ENCODE measurements at places on chromosomes 4 and X.

- DNase-seq, result no peak
Measured at GRCh38 chrX:11103751-11104150, 7.4 kb upstream of the HCCS start.

- no peak for DNase-seq
Measured at GRCh38 chrX:119147486-119147885, 19.9 kb upstream of the KIAA1210 start.

DNA sequence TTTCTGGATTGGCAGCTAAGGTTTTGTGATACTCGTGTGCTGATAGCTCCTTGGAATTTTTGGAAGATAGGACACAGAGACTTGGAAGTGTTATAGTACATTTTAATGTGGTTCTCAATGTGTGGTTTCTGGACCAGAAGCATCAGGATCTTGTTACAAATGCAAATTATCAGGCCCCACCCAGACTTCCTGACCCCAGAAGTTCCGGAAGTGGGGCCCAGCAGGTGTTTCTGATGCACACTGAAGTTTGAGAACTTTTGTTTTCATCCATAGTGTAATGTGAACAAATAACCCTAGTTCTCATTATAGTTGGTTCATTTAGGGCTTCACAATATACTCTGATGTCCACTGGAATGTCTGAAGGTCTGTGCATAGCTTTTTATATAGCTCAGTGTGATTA, 49.6 kb downstream of the LAMP2 start:
- no peak for DNase-seq

DNA sequence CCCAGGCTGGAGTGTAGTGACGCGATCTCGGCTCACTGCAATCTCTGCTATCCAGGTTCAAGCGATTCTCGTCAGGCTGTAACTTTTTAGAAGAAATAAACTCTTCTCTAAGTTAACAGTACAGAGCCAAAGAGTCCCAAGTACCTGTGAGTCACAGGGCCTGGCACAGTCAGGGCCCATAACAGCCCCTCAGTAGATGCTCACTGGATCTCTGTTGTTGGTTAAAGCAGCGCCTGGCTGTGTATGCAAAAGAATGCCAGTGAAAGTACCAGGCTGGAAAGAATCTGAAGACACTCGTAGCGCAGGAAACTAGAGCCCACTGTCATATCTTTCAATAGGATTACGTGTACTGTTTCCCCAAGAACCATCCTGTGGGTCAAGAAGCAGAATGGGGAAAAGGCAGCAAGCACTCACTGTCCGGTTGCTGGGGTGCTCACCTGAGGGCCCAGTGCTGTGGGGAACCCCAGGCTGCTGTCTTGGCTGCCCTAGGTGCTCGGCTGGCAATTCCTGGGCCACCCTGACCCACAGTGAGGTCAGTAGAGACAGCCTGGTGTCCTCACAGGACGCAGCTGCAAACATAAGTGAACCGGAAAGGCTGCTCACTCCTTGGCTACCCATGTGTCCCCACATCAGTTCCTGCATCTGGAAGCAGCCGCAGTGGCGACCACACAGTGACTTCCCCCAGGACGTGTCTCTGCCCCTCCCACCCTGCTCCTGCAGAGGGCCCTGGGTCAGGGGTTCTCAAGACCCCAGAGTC, 3.1 kb upstream of the SLBP start:
- DNase-seq, result no peak

- no peak for DNase-seq
Measured at GRCh38 chrX:110944311-110944750, 148.7 kb upstream of the CHRDL1 start.

DNA sequence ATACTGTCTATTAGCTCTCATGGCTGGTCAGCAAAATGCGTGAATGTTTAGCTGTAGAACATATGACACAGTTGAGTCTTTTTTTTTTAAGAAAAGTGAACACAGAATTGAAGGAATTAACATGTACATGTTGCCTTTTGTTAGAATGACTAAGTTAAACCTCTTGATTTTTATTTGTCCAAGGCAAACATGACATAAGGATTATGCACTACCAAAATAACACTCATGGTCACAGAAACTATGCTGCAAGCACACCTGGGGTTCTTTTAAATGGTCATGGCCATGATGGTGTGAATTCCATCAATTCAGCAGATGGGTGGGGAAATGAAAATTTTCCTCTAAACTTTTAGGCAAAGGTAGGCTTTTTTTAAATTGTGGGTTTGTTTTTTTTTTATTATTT, 80.1 kb upstream of the CXCL13 start:
- DNase-seq, result no peak

GRCh38 chrX:136268051-136269048, 17.1 kb upstream of the MAP7D3 start:
- peak; percentile 63 for DNase-seq

- no peak for DNase-seq
Measured at GRCh38 chr4:149723065-149723464, 92.6 kb downstream of the IQCM start.

GRCh38 chr4:17356926-17357325, 155.0 kb downstream of the QDPR start:
- DNase-seq, result no peak

- DNase-seq, result no peak
Measured at GRCh38 chr4:81454948-81455347, 16.8 kb downstream of the RASGEF1B start.

- no peak for DNase-seq
Measured at GRCh38 chrX:143081231-143081630, 55.5 kb downstream of the SPANXN4 start.

- DNase-seq, result no peak
Measured at GRCh38 chr4:20271950-20272349, 20.2 kb downstream of the SLIT2 start.

DNA sequence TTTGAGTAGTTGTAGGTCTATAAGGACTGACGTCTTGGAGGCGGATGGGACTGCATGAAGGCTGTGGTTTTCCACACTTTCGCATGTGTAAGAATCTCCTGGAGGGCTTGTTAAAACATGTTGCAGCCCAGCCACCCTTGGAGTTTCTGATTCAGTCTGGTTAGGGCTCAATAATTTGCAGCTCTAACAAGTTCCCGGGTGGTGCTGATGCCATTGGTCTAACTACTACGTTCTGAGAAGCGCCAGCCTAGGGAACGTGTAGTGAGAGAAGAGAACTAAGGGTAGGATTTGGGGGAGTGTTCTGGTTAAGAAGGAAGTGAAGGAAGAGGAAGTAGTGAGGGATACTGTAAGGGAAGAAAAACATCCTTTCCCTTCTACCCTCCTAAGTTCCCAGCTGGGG, 138.9 kb downstream of the LARP7 start:
- DNase-seq, result no peak

DNA sequence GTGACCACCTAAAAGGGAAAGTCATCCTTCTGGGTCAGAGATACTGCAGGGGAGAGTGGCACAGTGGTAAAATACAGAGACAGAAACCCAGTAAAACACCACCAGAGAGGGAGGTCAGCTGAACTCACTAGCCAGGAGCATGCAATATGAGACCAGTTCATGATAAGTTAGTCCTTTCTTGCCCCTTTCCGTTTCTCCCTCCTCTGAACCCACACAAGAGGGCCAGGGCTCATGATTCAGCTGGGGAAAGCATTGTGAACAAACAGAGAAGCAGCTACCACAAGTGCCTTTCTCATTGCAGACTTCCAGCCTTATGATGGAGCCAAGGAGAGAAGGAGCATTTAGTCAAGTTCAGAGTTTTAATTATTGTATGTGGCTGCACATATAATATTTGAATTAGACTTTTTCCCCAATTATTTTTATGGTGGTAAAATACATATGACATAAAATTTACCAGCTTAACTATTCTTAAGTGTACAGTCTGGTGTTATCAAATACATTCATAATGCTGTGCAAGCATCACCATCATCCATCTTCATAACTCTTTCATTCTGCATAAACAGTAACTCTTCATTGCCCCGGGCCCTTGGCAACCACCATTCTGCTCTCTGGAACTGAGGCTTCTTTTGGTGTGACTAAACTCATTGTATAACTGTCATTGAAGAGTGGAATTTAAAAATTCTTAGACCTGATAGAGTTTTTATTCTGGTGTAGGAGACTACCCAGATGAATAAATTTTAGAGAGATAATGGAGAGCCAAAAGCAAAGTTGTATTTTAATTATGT, 114.6 kb downstream of the DDIT4L start:
- no peak for DNase-seq

DNA sequence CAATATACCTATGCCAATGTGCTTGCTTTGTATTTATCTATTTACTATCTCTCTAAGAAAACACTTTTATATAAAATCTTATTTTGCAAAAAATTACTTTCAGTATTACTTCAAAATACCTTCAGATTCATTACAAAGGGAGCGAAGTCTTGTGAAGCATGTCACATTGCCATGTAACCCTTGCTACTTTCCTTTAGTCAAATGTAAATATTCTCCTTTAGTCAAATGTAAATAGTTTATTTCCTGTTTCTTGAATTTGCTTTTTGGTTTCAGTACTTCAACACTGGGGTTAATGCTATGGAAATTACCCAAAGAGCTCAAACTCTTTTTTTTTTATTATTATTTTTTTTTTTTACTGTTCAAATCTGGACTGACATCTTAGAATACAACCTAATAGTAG, 383.3 kb downstream of the GRXCR1 start:
- DNase-seq, result no peak

DNA sequence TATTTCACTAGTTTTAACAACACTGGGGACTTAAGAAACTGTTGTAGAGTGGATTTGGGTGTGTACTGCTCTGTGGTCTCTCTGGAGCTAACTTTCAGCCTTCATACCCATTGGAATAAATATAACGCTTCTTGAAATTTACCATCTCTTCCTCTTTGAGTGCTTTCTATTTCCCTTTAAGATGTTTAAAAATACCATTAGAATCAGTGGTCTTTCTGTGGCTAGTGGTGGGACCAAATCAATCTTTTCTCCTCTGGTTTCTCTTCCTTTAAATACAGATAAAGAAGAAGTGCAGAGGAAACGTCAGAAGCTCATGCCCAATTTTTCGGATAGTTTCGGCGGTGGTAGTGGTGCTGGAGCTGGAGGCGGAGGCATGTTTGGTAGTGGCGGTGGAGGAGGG, 92.0 kb downstream of the NFKB1 start:
- DNase-seq, result no peak

DNA sequence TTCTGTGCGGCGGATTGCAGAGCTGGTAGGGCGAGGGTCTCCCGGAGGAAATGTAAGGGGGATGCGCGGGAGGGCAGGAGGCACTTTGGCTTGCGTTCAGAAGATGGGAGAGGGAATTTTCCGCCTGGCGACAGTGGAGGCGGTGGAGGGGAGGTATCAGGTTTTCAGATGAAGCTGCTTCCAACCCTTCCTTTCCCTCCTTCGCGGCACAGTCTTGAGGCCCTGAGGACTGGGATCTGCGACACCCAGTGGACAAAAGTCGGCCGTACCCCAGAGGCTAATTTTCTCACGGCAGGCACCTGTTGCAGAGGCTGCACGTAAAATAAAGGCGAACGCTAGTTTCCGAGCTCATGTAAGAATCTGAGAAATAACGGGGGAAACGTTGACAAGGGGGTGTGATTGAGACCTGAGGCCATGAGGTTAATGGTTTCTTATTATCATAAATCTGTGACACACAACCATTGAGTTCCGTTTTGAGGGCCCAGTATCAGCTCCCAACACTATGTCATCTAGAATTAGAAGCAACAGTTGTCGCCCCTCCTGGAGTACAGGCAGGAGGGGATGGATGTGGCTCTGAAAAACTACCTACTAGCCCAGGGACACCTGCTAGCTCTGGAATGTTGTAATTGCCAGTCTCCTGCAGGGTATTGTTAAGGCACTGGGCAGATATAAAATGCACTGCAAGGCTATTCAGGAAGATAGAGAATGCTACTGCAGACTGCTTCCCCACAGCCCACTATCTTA, 1.1 kb downstream of the ZCCHC18 start:
- peak; percentile 77 for DNase-seq

DNA sequence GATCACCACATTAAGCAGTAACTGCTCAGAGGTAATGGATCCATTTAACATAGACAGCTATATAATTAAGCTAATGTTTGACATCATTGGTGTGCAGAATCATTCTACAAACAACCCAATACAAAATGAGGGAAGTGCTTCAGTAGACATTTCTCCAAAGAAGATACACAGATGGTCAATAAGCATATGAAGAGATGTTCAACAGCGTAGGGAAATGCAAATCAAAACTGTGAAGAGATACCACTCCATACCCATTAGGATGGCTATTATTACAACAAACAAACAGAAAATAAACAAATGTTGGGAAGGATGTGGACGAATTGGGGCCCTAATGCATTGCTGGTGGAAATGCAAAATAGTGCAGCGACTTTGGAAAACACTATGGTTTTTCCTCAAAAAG, 294.6 kb downstream of the ANK2 start:
- no peak for DNase-seq

DNA sequence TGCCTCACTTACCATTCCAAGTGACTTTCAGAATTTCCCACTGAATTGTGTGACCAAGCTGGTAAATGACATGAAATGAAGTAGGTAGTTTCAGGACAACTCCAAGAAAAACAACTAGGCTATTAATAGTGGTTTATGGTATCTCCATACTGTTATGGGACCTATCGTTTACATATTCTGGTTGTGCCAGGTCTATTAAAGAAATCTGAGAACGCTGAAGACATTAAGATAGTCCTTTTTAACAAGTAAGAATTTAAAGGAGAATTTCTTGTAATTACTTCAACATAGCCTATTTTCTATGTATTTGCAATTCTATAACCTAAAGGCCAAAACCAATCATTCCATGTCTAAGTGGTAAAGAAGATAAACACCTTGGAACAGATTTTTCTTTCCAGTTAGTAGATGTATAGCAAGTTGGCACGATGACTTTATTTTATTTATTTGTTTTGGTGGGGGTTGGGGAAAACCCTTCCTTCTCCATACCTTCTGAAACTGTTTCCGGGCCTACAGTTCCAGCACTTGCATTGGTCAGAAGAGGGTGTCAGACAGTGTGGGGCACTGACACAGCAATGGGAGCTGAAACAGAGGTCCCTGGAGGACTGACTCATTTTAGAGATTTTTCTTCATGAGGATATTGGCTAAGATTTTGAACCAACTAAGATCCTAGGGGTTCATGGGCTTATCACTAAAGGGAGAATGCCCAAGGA, 7.6 kb upstream of the DCLK2 start:
- DNase-seq, result peak; percentile 21

GRCh38 chr4:2365054-2365912, 53.2 kb downstream of the ZFYVE28 start:
- DNase-seq, result no peak

- no peak for DNase-seq
Measured at GRCh38 chr4:132101526-132101925, 1047.6 kb upstream of the PCDH10 start.

GRCh38 chr4:114257501-114257900, 278.1 kb upstream of the ARSJ start:
- no peak for DNase-seq

DNA sequence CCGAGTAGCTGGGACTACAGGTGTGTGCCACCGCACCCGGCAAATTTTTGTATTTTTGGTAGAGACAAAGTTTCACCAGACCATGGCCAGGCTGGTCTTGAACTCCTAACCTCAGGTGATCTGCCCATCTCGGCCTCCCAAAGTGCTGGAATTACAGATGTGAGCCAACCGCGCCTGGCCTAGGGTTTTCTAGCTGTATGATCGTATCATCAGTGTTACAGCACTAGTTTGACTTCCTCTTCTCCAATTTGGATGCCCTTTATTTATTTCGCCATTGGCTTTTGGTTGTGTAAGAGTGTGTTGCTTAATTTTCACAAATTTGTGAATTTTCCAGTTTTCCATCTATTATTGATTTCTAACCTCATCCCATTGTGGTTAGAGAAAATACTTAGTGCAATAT, 5.2 kb downstream of the TKTL1 start:
- no peak for DNase-seq
